ENCODE measurements at places on chromosomes 1 and 21. TPM values are rescaled to one million over a fixed set of nuclear protein-coding genes. Genes with fewer than 3 reads are reported as not detected.

DNA sequence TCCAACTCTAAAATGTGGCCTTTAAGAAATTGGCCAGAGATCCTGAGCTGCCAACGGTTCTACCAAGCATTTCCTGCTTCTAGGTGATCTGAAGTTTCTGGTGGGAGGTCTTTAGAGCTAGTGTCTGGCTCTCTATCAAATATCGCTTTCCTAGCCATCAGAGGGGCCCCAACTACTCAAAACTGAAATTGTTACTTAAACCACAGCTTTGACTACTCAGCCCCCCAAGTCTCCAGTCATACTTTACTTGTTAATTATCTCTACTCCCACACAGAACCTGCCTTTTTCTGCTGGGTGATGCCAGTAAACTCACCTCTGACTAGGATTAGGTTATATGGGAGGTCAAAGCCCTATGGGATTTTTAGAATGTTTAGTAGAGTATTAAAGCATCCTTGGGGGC, 95.1 kb downstream of the FASLG start:
- H3K4me3 ChIP-seq = no peak overlapping the region
- H3K4me1 ChIP-seq = no peaks in the 10 kb centered on the region
- no peak for DNase-seq

The CD1C gene
- polyA plus RNA-seq = 0.63 TPM

The RNF186 gene
- polyA plus RNA-seq = 18.8 TPM

The GBP5 gene
- polyA plus RNA-seq = 1.7 TPM

DNA sequence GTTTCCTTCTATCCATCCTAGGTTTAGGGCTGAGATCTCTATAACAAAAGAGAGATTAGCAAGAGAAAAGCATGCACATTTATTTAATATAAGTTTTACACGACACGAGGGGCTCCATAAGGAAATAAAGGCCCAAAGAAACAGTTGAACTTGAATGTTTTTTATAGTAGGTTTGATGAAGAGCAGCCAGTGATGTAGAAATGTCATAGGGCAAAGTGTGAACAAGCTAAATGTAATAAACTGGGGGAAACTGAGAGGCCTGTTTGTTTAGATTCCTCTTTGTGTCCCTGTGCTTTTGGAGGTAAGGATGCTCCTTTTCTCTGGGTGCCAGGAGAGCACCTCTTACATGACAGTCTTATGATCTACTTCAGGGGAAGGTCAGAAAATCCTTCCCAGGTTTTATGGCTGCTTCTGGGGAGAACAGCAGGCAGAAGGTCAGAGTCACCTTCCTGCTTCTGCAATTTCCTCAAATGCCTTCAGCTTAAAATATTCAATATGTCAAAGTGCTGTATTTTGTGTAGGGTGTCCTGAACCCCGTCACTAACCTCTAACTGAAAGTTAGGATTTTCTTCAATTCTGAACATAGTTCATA, 9.5 kb upstream of the HORMAD1 start:
- no peaks in the 10 kb centered on the region for H3K4me1 ChIP-seq
- H3K27ac ChIP-seq = no peak overlapping the region
- no peak overlapping the region for H3K4me3 ChIP-seq
- no peaks in the 10 kb centered on the region for H3K27me3 ChIP-seq
- DNase-seq = peak; percentile 3

The C1orf56 gene
- 7.0 TPM for polyA plus RNA-seq

DNA sequence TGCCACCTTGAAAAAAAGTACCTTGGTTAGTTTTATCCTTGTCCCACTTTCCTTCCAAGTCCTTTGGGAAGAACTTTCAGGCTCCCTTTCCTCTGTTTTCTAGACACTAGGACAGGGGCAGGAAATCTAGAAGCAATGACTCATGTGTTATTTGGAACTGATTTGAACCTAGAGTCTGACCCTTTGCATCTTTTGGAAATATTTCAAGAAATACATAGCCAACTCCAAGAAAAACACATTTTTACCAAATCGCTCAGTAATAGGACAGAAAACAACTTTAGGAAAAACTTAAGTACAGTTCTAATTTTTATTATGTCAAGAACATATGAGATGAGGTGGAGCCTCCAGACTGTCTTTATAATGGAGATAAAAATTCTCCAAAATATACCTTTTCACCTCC, 292.4 kb downstream of the PTBP2 start:
- no peaks in the 10 kb centered on the region for H3K27me3 ChIP-seq
- no peaks in the 10 kb centered on the region for H3K36me3 ChIP-seq
- no peaks in the 10 kb centered on the region for H3K4me1 ChIP-seq
- no peak for DNase-seq
- H3K27ac ChIP-seq = no peak overlapping the region
- no peak overlapping the region for H3K4me3 ChIP-seq

GRCh38 chr1:29743931-29744330, 507.6 kb downstream of the PTPRU start:
- H3K4me3 ChIP-seq = no peak overlapping the region
- no peaks in the 10 kb centered on the region for H3K36me3 ChIP-seq
- H3K27me3 ChIP-seq = peaks cover 3% of the 10 kb centered on the region
- H3K27ac ChIP-seq = no peak overlapping the region

- H3K4me3 ChIP-seq = no peak overlapping the region
- no peak for DNase-seq
- no peaks in the 10 kb centered on the region for H3K36me3 ChIP-seq
- H3K4me1 ChIP-seq = no peaks in the 10 kb centered on the region
- no peak overlapping the region for H3K27ac ChIP-seq
These were observed 15.5 kb upstream of the DISC1 start for GRCh38 chr1:231611111-231611510.

The CR2 gene
- 0.27 TPM for polyA plus RNA-seq

DNA sequence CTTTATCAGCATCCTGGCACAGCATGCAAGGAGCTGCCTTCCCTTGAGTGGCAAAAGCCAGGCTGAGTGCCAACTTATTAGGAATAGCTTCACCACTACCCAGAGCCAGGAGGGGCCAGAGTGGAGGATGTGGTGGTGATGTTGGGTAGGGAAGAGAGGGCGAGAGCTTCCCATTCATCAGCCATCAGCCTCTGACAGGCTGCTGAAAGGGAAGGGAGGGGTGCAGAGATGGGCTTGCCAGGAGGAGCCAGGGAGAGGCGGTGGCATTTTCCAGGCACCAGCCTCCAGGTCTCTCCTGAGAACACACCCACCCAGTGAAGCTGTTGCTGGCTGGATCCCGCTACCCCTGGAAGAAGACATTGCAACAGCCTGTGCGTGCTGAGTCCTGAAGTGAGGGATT, 168.5 kb downstream of the ACTL8 start:
- no peaks in the 10 kb centered on the region for H3K4me1 ChIP-seq
- no peak overlapping the region for H3K27ac ChIP-seq
- no peak for DNase-seq

The IL19 gene
- polyA plus RNA-seq = not detected

GRCh38 chr1:236673289-236673919, 12.9 kb upstream of the ACTN2 start:
- peaks cover 6% of the 10 kb centered on the region for H3K27me3 ChIP-seq
- H3K27ac ChIP-seq = no peak overlapping the region
- no peak for DNase-seq
- no peak overlapping the region for H3K4me3 ChIP-seq
- no peaks in the 10 kb centered on the region for H3K36me3 ChIP-seq

The INKA2 gene
- polyA plus RNA-seq = 4.2 TPM

The GBP1 gene
- 39.3 TPM for polyA plus RNA-seq

DNA sequence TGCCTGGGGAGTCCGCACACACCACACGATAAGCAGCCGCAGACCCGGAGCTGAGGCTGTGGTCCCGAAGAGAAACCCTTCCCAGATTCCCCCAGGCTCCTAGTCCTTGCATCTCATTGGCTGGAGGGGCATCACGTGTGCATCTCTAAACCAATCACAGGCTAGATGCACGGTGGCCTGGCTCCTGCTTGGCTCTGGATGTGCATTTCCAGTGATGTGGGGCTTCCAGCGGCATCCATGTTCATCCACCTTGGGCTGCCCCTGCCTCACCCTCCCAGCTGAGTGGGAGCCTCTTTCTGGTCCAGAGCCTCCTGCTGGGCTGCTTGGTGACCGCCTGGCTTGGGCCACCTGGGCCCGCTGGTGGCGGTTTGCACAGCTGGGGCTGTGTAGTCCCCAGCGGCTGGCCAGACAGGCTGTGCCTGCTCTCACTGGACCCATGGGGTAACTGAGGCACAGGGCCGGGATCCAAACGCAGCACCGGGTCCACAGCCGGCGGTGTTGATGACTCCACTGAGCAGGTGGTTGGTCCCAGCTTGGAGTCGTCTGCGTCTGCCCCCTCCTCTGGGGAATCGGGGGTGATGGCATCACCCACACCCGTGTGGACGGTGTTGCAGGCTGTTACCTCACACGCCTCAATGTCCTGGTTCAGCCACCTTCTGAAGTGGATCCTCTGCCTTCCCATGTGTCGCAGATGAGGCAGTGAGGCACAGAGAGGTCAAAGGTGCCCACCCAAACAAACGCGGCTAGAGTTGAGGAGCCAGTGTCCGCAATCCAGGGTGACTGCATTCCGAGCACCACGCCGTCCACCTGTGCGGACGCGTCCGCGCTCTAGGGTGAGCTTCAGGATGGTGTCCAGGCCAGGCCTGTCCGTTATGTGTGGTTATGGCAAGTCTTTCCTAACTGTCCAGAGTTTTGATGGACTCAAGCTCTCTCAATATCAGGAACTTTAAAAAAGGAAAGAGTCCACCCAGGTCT, 41.3 kb downstream of the COL6A1 start:
- peak overlapping the region; percentile 24 for H3K27ac ChIP-seq
- no peak for DNase-seq
- H3K27me3 ChIP-seq = no peaks in the 10 kb centered on the region
- H3K4me1 ChIP-seq = peaks cover 19% of the 10 kb centered on the region
- no peaks in the 10 kb centered on the region for H3K36me3 ChIP-seq

The DNALI1 gene
- 40.6 TPM for polyA plus RNA-seq

DNA sequence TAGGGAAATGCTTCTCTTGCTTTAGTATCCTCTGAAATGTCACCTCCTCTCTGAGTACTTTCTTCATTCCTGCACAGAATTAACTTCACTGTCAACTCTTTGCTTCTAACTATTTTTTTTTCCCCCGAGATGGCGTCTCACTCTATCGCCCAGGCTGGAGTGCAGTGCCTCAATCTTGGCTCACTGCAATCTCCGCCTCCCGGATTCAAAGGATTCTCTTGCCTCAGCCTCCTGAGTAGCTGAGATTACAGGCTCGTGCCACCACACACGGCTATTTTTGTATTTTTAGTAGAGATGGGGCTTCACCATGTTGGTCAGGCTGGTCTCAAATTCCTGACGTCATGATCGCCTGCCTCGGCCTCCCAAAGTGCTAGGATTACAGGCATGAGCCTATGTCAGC, 1.4 kb upstream of the PLPP3 start:
- no peak overlapping the region for H3K4me3 ChIP-seq
- DNase-seq = no peak
- H3K27ac ChIP-seq = no peak overlapping the region
- H3K27me3 ChIP-seq = no peaks in the 10 kb centered on the region
- H3K4me1 ChIP-seq = no peaks in the 10 kb centered on the region

DNA sequence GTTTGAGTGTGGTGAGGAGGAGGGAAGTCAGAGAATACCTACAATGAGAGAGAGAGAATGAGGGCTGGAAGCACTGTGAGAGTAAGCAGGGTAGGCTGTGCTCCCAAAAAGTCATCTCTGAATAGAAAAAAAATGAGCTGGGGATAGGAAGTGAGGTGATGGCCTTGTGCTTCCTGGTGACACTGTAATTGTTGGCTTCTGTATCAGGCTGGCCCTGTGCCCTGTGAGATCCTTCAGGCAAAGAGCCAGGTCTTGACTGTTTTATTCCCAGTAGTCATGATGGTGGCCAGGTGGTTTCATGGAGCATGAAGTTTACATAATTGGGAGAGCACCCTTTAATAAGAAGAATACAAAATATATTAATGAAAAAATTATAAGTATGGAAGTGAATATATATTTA, 20.4 kb upstream of the SPATA6 start:
- no peak overlapping the region for H3K4me3 ChIP-seq
- no peaks in the 10 kb centered on the region for H3K36me3 ChIP-seq
- H3K4me1 ChIP-seq = peaks cover 24% of the 10 kb centered on the region
- H3K27me3 ChIP-seq = no peaks in the 10 kb centered on the region

- no peak overlapping the region for H3K27ac ChIP-seq
- H3K36me3 ChIP-seq = no peaks in the 10 kb centered on the region
These were observed 26.7 kb downstream of the RGSL1 start for GRCh38 chr1:182476625-182477024.

DNA sequence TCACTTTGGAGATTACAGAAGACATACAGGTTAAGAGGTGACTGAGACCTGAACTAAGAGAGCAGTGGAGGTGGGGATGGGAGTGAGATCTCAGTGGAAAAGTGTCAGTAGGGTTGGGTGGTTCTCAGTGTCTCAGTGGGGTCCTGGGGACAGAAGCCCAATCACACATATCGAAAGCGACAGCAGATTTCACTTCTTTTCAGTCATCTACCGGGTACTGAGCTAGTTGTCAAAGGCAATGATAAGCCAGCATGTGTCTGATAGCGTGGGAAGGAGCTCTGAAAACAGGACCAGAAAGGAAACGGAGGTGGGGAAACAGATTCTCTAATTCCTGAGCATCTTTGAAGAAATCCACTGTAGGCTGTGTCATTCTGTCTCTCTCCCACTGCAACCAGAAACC, 59.5 kb downstream of the RHOU start:
- no peak overlapping the region for H3K27ac ChIP-seq
- no peak for DNase-seq
- H3K27me3 ChIP-seq = no peaks in the 10 kb centered on the region
- no peaks in the 10 kb centered on the region for H3K36me3 ChIP-seq
- no peak overlapping the region for H3K4me3 ChIP-seq

DNA sequence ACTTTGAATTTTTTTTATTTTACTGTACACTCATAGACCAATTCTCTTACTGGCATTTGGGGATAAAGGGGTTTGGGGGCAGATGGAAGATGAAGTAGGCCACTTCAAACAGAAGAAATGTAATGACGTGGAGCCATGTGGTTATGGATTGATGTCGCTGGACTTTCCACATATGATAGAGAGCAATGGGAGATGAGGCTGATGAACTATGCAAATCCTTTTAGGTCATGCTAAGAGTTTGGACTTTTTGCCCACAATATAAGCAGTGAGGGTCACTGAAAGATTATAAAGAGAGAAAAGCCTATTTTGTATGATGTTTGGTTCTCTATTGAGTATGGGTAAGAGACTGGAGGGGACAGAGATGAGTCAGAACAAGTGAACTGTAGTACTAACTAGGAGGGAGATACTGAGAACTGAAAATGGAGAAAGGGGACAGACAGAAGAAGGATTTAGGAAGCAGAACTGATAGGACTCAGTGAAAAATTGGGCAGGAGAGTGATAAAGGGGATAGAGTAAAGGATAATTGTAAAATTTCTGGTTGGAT, 9.2 kb downstream of the C1orf21 start:
- H3K4me1 ChIP-seq = no peaks in the 10 kb centered on the region
- H3K27me3 ChIP-seq = no peaks in the 10 kb centered on the region
- no peak overlapping the region for H3K27ac ChIP-seq
- H3K4me3 ChIP-seq = no peak overlapping the region
- no peak for DNase-seq

GRCh38 chr1:42943728-42944127, 14.9 kb downstream of the SLC2A1 start:
- H3K4me1 ChIP-seq = peaks cover 59% of the 10 kb centered on the region
- H3K27ac ChIP-seq = peak overlapping the region; percentile 31
- DNase-seq = no peak
- H3K4me3 ChIP-seq = no peak overlapping the region
- H3K36me3 ChIP-seq = peaks cover 50% of the 10 kb centered on the region
- H3K27me3 ChIP-seq = no peaks in the 10 kb centered on the region

The ILDR2 gene
- polyA plus RNA-seq = 1.7 TPM

GRCh38 chr1:176998183-176998795, 166.2 kb downstream of the ASTN1 start:
- DNase-seq = no peak
- no peak overlapping the region for H3K4me3 ChIP-seq
- no peaks in the 10 kb centered on the region for H3K36me3 ChIP-seq

The CRYAA gene
- polyA plus RNA-seq = not detected

The DNAJC6 gene
- polyA plus RNA-seq = 8.6 TPM

The CYP2J2 gene
- 21.3 TPM for polyA plus RNA-seq

The KIF17 gene
- polyA plus RNA-seq = 1.2 TPM

GRCh38 chr1:193283016-193283415, 96.6 kb upstream of the B3GALT2 start:
- H3K36me3 ChIP-seq = no peaks in the 10 kb centered on the region
- H3K27ac ChIP-seq = no peak overlapping the region
- H3K4me1 ChIP-seq = no peaks in the 10 kb centered on the region
- H3K4me3 ChIP-seq = no peak overlapping the region
